ENCODE measurements at places on chromosomes 12 and 14. TPM values are rescaled to one million over a fixed set of nuclear protein-coding genes. Genes with fewer than 3 reads are reported as not detected.

- no peak for ATAC-seq
Measured at GRCh38 chr14:104875811-104876210, 10.7 kb downstream of the CEP170B start.

RD3L gene
- total RNA-seq: not detected

GUCY2C gene
- total RNA-seq: 0.20 TPM

AKAP3 gene
- total RNA-seq: 0.32 TPM

Data from esophagus mucosa (tissue), 1 donor.